OCI-M1 (cell line): ENCODE measurements at places on chromosomes 3 and 15.

- no peak for DNase-seq
Observed at GRCh38 chr3:8578282-8578681, 66.3 kb downstream of the SSUH2 start.

- peak; percentile 62 for DNase-seq
Observed at GRCh38 chr3:172562871-172563865, 39.9 kb upstream of the TNFSF10 start.

DNA sequence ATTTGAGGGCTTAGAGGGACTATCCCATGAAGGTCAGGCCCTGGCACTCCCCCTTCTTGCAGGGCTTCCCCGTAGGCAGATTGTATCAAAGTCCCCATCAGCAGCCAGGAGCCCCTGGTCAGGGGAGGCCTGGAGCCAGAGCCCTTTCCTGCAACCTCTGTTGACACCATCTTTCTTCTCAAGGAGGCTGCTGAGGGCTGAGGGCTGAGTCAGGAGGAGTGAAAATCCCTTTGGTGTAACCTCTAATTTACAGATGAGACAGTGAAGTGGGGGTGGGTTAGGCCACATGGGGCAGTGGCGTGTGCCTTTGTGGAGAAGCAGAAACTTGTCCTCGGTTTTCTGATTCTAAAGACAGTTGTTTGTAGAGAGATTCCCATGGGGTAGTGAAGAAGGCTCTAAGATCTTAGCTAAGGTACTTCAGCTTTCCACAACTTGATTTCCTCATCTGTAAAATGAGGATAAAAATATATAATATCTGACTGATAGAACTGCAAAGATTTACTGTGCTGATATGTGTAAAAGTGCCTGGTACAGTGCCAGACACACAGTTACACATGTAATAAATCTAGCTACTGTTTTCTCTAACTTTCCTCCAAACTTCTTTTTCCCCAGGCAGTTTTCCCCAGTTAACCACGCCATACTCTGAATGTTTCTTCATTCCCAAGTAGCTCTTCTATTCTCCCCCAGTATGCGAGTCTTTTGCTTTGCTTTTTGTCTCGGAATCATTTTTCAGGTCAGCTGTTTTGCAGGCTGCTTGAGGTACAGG is 249.4 kb upstream of the TPM1 start:
- no peak for DNase-seq

DNA sequence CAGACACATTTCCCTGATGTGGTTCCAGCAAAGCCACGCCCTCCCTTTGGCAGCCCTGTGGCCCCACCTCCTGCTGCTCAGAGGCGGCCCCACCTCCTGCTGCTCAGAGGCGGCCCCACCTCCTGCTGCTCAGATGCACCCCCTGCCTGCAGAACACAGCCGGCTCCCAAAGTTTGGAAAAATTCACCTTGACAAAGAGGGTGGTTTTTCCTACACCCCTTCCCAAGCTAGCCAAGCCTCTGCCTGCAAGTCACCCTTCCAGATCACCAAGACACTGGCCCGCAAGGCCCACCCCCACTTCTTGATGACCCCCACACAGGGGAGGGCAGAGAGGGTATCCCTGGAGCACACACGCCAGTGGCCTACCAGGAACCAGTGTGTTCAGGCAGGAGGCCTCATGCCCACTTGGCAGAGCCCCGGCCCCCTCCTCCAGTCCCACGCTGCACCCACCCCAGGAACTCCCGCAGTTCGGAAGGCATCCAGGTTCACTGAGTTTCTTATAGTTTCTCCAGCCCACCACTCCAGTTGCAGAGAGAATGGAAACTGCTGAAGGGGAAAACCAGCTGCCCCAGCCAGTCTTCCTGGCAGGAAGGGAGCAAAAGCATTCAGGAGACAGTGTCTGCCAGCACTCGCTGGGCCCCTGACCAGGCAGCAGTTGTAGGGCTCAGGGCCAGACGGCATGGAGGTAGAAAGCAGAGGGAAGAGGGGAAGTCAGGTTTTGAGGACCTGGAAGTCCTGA is 2.3 kb upstream of the HAPLN3 start:
- peak; percentile 75 for DNase-seq

GRCh38 chr3:77407441-77407840 is 367.5 kb downstream of the ROBO2 start:
- DNase-seq: no peak

GRCh38 chr15:31317421-31318327 is 9.0 kb upstream of the KLF13 start:
- no peak for DNase-seq

DNA sequence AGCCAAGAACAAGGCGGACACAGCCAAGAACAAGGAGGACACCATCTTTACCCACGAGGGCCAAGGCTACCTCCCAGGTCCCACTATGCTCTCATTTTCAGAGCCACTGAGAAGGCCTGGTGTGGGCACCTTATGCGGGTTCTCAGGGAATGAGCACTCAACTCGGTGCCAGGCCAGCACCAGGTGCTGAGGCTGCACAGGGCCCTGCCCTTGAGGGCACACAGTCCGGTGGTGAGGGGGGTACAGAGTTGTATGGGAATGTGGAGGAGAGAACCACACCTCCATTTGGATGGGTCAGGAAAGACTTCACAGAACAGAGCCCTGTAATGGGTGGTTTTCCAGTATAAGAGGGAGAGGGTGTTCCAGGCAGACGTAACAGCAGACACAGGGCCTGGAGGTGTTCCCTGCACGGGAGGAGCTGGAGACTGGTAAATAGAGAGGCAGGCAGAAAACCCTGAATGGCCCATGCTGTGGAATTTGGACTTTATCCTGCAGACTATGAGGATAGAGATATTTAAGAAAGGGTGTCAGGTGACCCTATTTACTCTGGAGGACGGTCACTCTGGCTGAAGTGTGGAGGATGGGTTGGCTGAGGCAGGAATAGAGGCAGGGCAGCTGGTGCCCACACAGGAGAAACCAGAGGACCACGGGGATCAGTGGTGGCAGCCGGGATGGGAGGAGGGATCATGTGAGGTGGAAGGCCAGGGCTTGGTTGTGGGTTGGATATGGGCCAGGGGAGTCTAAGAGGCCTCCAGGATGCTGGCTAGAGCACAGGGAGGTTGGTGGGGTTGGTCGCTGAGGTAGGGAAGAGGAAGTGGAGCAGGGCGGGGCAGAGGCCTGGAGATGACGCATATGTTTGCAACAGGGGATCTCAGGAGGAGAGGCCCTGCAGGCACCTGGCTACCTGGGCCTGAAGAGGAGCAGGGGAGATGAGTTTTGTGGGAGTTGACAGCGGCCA is 34.6 kb downstream of the CRABP1 start:
- peak; percentile 68 for DNase-seq
